SK-N-DZ (cell line): ENCODE measurements at places on chromosomes 1 and 21.

- DNase-seq: no peak
Measured at GRCh38 chr1:101086783-101087182, 61.2 kb upstream of the DPH5 start.

DNA sequence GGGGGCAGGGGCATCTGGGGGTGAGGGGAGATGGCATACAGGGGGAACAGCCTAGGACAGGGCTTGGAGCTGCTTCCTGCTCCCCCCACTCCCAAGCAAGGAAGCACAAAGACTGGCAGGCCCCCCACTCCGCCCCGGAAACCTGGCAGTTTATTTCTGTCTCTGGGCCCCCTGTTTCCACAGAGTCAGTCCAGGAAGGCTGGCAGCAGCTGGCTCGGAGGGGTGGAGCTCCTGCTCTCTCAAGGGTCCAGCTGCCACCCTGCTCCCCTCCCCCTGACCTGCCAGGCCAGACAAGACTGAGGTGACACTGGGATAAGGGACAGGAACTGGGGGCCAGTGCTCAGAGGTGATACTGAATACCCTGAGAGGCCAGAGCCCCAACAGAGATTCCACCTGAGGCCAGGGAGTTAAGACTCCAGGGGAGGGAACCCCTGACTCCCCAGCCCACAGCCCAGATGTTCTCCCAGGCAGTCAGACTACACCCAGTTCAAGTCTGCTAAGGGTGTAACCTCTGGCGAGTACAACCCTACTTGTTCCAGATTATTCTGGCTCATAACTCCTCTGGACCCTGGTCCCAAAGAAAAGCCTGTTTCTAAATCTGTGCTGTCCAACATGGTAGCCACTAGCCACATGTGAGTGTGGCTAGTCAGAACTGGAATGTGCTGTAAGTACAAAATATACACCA lies 26.3 kb downstream of the AHDC1 start:
- no peak for DNase-seq

DNA sequence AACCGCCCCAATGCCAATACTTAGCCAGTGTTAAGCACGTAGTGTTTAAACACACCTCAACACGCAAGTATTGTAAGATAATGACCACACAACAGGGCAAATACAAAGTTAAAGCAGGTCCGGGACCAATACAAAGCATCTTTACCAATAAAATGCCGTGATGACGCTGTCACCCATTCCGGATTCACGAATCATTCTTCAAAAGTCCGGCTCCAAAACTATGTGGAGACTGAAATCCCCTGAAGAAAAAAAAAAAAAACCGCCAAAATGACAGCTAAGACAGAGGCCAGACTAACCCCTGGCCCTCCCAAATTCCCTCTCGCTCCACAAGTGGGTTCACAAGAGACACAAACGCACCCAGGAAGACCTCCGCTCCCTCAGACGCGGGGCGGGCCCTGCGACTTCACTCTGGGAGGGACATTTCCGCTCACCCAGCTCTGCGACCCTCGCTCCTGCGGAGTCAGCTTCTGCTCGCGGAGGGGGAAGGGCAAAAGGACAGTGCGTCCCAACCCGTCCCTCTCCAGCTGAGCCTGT lies 625 bp upstream of the DARS2 start:
- no peak for DNase-seq

DNA sequence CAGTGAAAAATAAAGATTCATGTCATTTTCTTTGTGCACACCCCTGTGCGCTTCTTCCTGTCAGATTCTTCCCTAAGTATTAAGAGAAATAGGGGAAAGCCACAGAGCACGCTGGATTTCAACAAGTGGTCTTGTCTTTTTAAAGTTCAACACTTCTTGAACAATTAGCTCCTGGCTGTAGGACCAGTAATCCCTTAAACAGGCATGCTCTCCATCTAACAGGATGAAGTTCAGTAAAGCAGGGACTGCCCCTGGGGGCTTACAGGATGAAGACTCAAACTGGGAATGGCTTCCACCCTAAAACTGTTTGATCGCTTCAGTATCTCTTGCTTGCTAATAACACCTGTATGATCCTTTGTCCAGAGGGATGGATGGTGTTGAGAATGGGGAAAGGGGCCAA lies 4.2 kb downstream of the PSMB4 start:
- no peak for DNase-seq

GRCh38 chr1:160971618-160972056 lies 17.0 kb upstream of the ITLN2 start:
- no peak for DNase-seq

DNA sequence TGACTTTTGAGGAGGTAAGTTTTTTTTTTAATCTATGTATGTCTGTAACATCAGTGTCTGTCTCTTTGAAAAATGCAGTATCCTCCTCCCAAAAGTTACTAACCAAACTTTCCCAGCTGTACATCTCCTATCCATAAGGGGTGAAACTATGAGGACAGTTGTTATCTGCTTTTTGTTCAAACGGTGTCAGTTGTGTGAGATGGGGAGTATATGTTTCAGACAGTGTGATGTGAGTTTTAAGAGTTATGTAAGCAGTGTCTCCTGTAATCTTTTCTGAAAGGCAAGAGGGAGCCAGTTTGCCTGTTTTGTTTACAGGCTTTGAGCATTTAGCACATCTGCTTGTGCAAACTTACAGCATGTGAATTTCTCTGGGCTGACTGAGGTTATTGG lies 34.8 kb upstream of the CACYBP start:
- no peak for DNase-seq
